H1 (cell line): ENCODE measurements at places on chromosomes 12 and 14.

DNA sequence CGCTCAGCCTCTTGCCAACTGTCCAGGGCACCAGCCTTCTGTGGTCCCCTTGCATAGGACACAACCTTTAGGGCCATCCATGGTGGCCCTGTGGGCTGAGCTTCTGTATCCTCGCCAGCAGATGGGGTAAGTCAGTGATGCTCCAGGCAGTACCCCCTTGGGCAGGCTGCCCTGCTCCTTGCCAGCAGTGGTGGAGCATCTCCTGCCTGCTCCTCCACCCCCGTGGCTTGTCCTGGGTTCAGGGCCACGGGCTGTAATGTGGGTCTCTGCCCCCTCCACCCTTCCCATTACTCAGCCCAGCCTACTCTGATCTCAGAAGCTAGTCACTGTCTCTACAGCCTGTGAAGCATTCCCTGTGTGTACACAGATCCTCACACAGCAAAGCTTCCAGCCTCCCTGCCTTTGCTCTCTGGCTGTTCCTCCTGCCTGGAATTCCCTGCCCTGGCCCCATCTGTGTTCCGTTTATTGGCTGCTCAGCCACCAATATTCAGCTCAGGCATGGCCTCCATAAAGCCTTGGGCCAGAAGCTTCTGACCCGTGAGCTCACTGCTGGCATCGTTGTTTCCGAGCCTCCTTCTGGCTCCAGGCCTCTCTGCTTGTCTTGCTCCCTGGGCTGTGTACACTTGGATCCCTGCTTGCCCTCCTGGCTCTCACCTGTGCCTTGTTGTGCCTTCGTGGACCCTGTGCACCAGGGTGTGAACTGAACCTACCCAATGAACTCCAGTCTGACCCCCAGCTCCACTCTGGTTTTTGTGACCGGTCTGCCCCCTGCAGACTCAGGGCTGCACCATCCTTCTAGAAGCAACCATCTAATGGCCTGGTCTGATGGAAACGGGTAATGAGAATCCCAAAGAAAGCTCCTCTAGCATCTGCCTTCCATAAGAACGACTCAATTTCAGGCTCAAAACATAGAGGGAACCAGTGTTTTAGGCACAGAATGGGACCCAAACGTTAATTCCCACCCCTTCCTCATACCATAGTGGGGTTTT is 177.0 kb upstream of the PRMT8 start:
- H3K4me1 ChIP-seq = no peaks in the 10 kb centered on the region
- no peak overlapping the region for H3K27ac ChIP-seq
- H3K36me3 ChIP-seq = no peaks in the 10 kb centered on the region
- DNase-seq = no peak
- H3K27me3 ChIP-seq = no peaks in the 10 kb centered on the region

DNA sequence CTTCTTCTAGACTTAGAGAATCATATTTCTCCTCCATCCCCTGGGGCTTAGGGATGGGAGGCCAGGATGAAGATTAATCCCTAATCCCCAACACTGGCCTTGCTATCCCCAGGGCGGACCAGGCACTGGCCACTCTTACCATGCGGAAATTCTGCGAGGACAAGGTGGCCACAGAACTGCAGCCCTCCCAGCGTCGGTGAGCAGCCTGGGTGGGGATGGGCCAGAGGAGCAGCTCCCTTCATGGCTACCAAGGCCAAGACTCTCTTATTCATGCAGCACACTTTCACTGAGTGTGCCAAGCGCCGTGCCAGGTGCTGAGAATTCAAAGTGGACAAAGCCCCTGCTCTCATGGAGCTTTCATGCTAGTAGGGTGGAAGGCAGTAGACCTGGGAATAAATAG is 7.0 kb downstream of the TNS2 start:
- H3K27ac ChIP-seq = no peak overlapping the region
- no peaks in the 10 kb centered on the region for H3K36me3 ChIP-seq
- peaks cover 4% of the 10 kb centered on the region for H3K4me1 ChIP-seq
- DNase-seq = no peak

DNA sequence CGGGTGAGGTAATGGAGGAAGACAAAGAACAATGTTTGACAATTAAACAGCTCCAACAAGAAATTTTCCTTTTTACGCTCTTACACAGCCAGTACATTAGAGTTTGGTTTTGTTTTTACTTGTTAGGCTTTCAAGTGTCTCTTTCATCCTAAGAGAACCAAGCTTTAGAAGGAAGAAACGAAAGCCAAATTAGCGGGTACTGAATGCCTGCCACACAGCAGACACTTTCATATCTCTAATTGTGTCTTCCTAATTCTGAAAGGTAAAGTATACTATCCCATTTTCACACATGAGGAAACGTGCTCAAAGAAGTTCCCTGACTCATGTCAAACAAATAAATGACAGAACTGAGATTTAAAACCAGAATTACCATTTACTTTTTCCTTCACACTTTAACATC is 65.0 kb downstream of the CDK17 start:
- H3K4me3 ChIP-seq = no peak overlapping the region
- DNase-seq = no peak
- no peaks in the 10 kb centered on the region for H3K36me3 ChIP-seq
- H3K4me1 ChIP-seq = no peaks in the 10 kb centered on the region
- H3K27me3 ChIP-seq = no peaks in the 10 kb centered on the region
- H3K27ac ChIP-seq = no peak overlapping the region

- H3K27ac ChIP-seq = no peak overlapping the region
- H3K27me3 ChIP-seq = no peaks in the 10 kb centered on the region
- no peaks in the 10 kb centered on the region for H3K4me1 ChIP-seq
- DNase-seq = no peak
- no peak overlapping the region for H3K4me3 ChIP-seq
- H3K36me3 ChIP-seq = no peaks in the 10 kb centered on the region
These were observed 114.0 kb downstream of the ETNK1 start for GRCh38 chr12:22738945-22739344.

DNA sequence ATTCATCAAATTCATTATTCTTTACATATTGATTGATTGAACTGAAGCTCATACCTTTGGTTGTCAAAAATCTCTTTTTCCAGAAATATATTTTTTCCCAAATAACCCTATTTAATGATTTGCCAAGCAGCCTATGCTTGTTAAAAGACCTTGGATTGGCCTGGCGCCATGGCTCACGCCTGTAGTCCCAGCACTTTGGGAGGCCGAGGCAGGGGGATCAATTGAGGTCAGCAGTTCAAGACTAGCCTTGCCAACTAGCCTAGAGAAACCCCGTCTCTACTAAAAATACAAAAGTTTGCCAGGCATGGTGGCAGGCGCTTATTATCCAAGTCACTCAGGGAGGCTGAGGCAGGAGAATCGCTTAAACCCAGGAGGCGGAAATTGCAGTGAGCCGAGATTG is 165.1 kb upstream of the MGAT4C start:
- H3K36me3 ChIP-seq = no peaks in the 10 kb centered on the region
- H3K4me1 ChIP-seq = no peaks in the 10 kb centered on the region
- H3K27ac ChIP-seq = no peak overlapping the region

- H3K36me3 ChIP-seq = no peaks in the 10 kb centered on the region
- no peak overlapping the region for H3K27ac ChIP-seq
- no peak overlapping the region for H3K4me3 ChIP-seq
- H3K4me1 ChIP-seq = no peaks in the 10 kb centered on the region
- H3K27me3 ChIP-seq = no peaks in the 10 kb centered on the region
These were observed 420.3 kb upstream of the PRICKLE1 start for GRCh38 chr12:43009846-43010240.

GRCh38 chr14:103593577-103593976 is 30.8 kb downstream of the COA8 start:
- no peak overlapping the region for H3K4me3 ChIP-seq
- no peak overlapping the region for H3K27ac ChIP-seq
- H3K27me3 ChIP-seq = no peaks in the 10 kb centered on the region
- DNase-seq = no peak

DNA sequence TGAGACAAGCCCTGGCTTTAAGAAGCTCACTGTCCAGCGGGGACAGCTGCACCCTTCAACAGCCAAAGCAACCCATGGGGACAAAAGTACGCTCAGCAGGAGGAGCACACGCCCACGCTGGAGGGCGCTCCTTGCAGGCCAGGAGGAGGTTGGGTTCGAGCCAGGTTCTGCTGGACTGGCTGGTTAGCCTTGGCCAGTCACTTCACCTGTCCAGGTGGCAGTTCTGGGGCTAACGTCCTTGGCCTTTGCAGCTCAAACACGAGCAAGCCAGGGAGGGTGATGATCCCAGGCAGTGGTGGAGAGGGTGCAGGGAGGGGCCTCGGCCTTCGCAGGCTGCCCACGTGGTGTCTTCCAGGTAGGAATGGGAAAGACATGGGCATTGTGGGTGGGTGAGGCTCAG is 13.1 kb downstream of the CHGA start:
- no peak for DNase-seq
- H3K4me1 ChIP-seq = no peaks in the 10 kb centered on the region
- no peak overlapping the region for H3K27ac ChIP-seq
- no peaks in the 10 kb centered on the region for H3K27me3 ChIP-seq
- H3K4me3 ChIP-seq = no peak overlapping the region

- no peak overlapping the region for H3K27ac ChIP-seq
- DNase-seq = no peak
- H3K36me3 ChIP-seq = no peaks in the 10 kb centered on the region
- H3K4me3 ChIP-seq = no peak overlapping the region
These were observed 7.3 kb upstream of the TNFAIP2 start for GRCh38 chr14:103115845-103116572.

GRCh38 chr14:91925727-91926121 is 21.8 kb downstream of the FBLN5 start:
- H3K36me3 ChIP-seq = no peaks in the 10 kb centered on the region
- H3K4me3 ChIP-seq = no peak overlapping the region
- H3K4me1 ChIP-seq = no peaks in the 10 kb centered on the region
- no peak overlapping the region for H3K27ac ChIP-seq
- DNase-seq = no peak
- no peaks in the 10 kb centered on the region for H3K27me3 ChIP-seq

- H3K36me3 ChIP-seq = no peaks in the 10 kb centered on the region
- no peak for DNase-seq
- no peaks in the 10 kb centered on the region for H3K27me3 ChIP-seq
- H3K4me1 ChIP-seq = no peaks in the 10 kb centered on the region
These were observed 467.4 kb downstream of the TMEM121 start for GRCh38 chr14:105993814-105994213.
